GM18507 (cell line): ENCODE measurements at places on chromosomes 2 and 18.

DNA sequence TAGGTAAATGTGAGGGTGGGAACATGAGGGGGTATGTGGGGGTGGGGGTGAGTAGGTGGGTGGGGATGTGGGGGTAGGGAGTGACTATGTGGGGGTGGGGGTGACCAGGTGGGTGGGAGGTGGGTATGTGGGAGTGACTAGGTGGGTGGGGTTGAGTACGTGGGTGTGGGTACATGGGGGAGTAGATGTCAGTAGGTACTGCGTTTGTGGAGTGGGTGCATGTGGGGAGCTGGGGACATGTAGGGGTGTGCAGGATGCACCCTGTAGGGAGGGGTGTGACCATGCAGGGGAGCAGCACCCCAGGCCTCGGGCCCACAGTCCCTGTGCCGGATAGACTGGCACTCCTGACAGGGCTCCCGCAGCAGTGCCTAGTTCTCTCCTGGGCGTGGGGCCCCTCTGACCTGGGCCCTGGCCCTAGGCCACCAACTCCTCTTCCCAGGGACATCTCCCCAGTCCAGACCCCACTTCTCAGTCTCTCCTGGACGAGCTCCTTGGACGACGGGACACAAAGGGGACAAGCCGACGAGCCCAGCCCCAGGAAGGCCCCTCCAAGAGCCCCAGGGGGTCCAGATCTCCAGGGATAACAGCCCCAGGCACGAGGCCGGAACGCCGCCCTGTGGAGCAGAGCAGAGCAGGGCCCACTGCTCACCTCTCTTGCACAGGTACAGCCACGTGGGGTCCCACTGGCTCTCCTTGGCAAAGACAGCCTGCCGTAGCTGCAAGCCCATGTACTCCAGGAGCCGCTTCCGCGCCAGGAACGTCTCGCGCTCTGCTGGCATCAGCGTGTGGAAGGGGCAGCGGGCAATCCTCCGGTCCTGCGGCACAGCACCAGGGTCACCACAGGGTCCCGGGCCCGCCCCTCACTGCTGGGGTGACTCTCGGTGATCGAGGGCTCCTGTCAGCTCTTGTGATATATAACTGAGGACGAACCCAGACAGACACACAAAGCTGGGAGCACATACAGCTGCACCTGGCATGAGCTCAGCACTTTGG lies 58.2 kb downstream of the ANKMY1 start:
- no peak for DNase-seq

DNA sequence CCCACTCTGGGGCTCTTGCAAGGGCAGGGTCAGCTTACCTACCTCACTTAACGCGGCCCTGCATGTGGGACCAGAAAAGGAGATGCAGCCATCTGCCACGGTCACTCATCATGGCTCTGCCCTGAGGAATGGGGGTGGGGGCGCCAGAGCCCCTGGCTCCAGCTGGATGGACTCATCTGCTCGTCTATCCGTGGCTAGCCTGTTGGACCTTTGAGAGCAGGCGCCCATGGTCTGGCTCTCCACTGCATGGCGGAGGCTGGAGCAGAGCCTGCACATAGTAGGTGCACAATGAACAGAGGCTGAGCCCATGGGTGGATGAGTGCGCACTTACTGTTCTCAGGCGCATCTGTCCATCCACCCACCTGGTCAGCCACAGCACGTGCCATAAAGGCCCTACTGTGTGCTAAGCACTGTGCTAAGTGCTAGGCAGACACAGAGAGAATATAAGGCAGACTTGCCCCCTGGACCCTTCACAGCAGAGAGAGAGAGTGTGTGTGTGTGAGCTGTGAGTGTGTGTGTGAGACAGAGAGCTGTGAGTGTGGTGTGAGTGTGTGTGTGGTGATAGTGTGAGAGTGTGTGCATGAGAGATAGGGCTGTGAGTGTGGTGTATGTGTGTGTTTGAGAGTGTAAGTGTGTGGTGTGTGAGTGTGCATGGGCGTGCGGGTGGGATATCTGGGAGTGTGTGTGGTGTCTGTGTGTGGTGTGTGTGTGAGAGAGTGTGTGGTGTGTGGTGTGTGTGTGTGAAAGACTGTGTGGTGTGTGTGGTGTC lies 151.3 kb downstream of the TFCP2L1 start:
- DNase-seq = no peak

- no peak for DNase-seq
Observed at GRCh38 chr2:144671695-144672455, 152.0 kb upstream of the ZEB2 start.

- no peak for DNase-seq
Observed at GRCh38 chr2:81324046-81324445, 1019.5 kb upstream of the LRRTM1 start.
